ENCODE measurements at places on chromosomes 2 and 18. TPM values are rescaled to one million over a fixed set of nuclear protein-coding genes. Genes with fewer than 3 reads are reported as not detected.

GRCh38 chr18:47773931-47774330 is 156.5 kb downstream of the SMAD2 start:
- no peak for DNase-seq

DNA sequence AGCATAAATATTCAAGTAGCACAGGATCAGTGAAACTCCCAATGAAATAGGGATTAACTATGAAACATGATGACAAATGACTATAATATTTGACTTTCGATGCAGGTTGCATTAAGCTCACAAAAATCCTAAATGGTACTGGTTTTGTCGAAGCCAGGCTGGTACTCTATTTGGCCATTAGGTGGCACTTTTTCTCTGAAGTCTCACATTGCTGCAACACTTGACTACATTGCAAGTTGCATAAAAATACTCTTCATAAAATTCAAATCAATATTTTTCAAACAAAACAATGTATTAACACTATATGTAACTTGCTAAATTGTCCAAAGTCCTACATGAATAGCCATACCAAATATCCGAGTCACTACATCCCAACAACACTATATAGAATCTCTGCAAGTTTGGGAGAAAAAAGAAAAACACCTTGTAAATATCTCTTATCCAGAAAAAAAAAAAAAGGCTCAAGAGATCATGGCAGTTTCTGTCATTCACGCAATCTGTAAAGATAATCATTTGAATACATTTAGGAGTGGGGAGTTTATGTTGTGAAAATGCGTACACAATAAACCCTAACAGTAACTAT is 9.5 kb downstream of the RTTN start:
- peak; percentile 26 for DNase-seq

DNA sequence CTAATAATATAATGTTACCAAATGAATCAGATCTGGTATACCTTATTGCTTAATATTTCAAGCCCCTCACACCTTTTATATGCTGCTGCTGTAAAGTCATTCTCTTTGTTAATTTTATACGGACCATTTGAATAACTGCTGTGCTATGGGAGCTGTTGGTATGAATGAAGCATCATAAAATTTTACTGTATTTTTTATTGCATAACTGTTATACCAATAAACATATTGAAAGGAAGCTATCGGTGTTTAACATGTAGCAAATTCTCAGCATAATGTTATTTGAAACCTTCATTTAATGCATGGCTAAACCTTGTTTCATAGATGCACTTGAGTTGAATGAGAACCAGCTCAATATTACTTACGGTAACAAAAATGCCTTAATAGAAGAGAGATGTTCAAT is 1040.3 kb downstream of the SOCS6 start:
- no peak for DNase-seq

DNA sequence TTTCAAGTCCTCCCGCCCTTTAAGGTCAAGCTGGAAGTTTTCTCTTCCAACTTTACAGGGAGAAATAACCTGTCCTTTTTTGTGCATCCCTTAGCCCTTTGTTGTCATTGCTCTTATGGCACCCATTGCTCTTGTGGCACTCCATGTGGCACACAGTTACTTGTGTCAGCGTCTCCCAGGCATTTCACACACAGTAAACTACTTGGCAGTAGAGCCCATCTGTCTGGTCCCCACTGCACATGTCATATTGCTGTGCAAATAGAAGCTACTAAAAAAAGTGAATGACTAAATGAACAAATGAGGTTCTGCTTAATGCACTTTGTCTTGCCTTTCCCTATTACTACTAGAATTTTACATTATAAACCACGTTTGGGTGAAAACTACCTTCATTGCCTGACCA is 149.3 kb downstream of the EML6 start:
- no peak for DNase-seq

- no peak for DNase-seq
Observed at GRCh38 chr2:231110551-231110950, 14.3 kb downstream of the HTR2B start.

The NEU2 gene
- not detected for polyA plus RNA-seq

DNA sequence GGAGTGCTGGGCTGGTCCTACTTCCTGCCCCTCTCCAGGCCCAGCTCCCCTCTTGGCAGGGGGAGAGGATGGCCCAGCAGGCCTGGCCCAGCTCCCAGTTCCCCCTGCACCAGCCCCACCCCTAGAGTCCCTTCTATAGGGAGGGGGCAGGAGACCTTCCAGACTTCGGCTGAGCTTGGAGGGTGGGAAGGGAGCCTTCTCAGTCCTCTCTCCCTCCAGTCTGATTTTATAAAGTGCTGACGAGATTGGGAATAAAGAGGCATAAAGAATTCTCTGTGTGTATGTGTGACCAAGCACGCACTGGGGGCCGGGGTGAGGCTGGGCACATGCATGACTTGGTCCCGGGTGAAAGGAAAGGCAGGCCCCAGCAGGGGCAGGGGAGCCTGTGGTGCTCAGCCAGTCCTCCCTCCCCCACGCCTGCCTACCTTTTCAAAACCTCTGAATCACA is 5.1 kb downstream of the CHPF start:
- DNase-seq: no peak

The POTEC gene
- not detected for polyA plus RNA-seq

The AGXT gene
- not detected for polyA plus RNA-seq

DNA sequence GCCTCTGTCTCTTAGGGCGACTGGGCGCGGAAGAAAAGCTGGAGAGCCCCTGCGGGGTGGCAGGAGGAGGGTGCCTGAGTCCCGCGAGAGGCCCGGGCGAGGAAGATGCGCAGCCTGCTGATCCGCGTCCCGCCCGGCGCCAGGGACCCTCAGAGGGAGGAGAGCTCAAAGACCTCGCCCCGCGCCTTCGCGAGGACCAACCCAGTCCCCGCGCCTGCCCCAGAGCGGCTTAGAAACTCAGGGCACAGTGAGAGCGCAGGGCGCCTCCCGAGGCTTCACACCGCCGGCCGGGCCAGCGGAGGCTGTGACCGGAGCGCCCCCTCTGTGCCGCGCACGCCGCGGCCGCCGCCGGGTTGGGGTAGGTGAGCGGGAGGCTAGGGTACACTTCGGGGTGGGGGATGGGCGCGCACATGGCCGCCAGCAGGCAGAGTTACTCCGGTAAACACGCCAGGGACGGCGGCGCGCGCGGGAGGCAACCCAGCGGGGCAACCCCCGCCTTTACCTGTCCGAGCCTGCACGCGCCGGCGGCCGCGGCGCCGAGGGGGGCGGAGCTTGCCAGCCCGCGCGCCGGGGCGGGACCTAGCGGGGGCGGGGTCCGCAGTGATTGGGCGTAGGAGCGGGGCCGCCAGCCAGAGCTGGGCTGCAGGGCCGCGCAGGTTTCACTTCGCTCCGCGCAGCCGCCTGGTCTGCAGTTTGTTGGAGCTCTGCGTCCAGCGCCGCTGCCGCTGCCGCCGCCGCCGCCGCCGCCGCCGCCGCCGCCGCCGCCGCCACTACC is at the start of gene BCL2L11:
Gene BCL2L11, plus strand, starts transcription at position 662 of the 775 bp plus-strand sequence. CDS start 2,832 bp downstream, outside the sequence.
- peak; percentile 92 for DNase-seq

The ALPG gene
- not detected for polyA plus RNA-seq

- no peak for DNase-seq
Observed at GRCh38 chr2:235954888-235955480, 213.2 kb downstream of the GBX2 start.

- DNase-seq: no peak
Observed at GRCh38 chr2:128196471-128196931, 105.5 kb downstream of the UGGT1 start.

The EGR4 gene
- polyA plus RNA-seq: not detected

- DNase-seq: no peak
Observed at GRCh38 chr2:149180226-149180875, 141.9 kb downstream of the LYPD6B start.

The SIX3 gene
- polyA plus RNA-seq: not detected

DNA sequence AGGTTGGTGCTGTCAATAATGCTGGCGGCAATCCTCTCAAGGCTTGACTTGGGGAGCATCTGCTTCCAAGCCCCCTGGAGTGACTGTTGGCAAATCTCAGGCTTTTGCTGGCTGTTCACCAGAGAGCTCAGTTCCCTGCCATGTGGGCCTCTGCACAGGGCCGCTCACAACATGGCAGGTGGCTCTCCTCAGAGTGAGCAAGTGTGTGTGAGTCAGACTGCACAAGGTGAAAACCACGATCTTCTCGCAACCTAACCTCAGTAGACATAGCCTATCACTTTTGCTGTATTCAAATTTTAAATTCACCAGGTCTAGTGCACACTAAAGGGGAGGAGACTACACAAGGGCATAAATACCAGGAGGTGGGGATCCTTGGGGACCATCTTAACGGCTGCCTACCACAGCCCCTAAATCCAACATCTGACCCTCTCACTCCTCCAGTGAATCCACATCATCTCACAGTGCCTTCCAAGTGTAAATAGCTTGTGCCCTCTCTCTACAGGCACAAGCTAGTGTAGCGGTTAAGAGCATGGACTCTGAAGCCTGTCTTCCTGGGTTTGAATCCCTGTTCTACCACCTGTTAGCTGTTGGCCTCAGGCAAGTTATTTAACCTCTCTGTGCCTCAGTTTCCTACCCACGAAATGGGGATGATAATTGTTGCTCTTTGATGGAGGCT is 187.7 kb upstream of the CXCR4 start:
- no peak for DNase-seq

- no peak for DNase-seq
Observed at GRCh38 chr2:69559442-69560146, 83.9 kb downstream of the AAK1 start.

DNA sequence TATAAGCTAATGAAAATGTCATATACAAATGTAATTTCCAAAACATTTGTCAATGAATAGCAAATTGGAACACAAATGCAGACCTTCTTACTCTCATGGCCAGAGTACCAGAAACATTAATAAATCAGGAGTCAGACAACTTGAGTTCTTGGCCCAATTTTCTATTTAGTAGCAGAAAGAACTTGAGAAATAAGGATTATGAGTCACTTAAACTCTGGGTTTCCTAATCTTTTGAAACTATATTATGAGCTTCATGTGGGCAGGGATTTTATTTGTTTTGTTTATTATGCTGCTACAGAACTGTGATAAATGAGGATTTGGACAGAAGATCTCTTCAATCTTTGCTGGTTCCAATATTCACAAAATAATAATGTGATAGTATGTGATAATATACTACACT is 686.7 kb downstream of the NR4A2 start:
- DNase-seq: no peak

The RNU2-63P gene
- not detected for polyA plus RNA-seq

The SNTG2 gene
- polyA plus RNA-seq: 1.0 TPM

DNA sequence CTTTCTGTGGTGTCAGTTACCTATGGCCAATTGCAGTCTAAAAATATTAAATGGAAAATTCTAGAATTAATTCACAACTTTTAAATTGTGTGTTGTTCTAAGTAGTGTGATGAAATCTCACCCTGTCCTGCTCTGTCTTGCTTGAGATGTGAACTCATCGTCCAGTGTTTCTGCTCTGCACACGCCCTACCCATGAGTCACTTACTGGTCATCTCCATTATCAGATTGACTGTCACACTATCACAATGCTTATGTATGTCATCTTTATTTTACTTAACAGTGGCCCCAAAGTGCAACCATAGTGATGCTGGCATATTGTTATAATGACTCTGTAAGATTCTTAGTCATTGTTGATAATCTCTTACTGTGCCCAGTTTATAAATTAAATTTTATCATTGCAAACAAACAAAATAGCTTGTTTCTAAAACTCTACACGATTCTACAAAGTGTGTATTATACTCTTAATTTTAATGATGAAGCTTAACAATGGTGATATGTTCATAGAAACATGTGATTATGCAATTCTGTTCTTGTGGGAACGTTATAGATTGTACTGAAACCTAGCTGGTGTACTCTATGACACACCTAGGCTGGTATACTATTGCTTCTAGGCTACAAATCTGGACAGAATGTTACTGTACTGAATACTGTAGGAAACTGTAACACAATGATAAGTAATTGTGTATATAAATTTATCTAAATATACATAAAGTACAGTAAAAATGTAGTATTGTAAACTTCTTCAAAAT is 1086.8 kb upstream of the PIK3C3 start:
- DNase-seq: no peak

The SP5 gene
- polyA plus RNA-seq: not detected

DNA sequence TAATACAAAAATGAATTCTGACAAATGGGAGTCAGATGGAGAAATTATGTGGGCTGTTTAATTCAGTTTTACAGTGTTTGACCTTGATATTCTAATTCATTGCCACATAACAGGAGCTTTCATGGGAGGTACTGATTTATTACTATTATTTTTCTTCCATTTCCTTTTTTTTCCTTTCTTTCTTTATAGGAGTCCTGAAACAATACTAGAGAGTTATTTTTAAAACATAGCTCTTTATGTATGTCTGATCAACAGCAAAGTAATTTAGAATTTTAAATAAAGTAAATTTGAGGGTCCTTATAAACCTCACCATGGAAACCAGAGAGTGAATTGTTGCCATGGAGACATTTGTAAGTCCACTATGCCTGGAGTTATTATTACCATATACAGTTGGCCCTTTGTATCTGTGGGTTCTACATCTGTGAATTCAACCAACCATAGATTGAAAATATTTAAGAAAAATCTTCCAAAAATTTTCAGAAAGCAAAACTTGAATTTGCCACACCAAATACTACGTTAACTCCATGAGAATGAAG is 40.9 kb upstream of the PPP4R1 start:
- no peak for DNase-seq

The FOSL2 gene
- 24.0 TPM for polyA plus RNA-seq

DNA sequence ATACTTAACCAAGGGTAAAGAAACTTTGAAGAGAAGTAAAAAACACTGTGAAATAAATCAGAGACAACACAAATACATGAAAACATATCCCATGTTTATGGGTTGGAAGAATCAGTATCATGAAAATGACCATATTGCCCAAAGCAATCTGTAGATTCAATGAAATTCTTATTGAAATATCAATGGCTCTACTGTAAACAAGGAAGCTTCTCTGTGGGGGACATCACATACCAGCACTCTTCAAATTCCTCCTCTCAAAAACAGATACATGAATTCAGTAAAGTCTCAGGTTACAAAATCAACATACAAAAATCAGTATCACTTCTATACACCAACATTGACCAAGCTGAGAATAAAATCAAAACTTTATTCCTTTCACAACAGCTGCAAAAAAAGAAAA is 63.5 kb upstream of the CNTNAP5 start:
- no peak for DNase-seq

The COL6A3 gene
- polyA plus RNA-seq: 116 TPM

DNA sequence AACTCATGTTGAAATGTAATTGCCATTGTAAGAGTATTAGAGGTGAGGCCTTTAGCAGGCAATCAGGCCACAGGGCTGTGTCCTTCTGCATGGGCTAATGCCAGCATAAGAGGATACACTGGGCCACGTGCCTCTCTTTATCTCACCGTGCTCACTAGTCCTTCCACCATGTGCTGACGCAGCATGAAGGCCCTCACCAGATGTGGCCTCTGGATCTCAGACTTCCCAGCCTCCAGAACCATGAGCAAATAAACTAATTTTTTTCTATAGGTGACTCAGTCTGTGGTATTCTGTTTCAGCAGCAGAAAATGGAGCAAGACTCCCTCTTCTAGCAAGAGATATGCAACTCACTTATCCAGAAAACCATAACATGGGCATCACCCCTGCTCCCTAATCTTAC is 149.7 kb upstream of the ZNF236 start:
- DNase-seq: no peak

The ADD2 gene
- polyA plus RNA-seq: 0.16 TPM

DNA sequence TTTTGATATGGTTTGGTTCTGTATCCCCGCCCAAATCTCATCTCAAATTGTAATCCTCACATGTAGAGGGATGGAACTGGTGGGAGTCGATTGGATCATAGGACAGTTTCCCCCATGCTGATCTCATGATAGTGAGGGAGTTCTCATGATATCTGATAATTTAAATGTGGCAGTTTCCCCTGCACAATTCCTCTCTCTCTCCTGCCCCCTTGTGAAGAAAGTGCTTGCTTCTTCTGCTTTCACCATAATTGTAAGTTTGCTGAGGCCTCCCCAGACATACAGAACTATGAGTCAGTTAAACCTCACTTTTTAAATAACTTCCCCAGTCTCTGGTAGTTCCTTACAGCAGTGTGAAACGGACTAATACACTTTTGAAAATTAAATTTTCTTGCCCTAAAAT is 12.3 kb upstream of the KCNJ3 start:
- no peak for DNase-seq
